Stimulated activated CD4-positive, alpha-beta T cell treated with anti-CD3 and anti-CD28 coated beads, Interleukin-12 subunit alpha, Interleukin-12 subunit beta, amount 100 ng/mL, for 48 hours (primary cell): ENCODE measurements at places on chromosomes 3 and 15.

DNA sequence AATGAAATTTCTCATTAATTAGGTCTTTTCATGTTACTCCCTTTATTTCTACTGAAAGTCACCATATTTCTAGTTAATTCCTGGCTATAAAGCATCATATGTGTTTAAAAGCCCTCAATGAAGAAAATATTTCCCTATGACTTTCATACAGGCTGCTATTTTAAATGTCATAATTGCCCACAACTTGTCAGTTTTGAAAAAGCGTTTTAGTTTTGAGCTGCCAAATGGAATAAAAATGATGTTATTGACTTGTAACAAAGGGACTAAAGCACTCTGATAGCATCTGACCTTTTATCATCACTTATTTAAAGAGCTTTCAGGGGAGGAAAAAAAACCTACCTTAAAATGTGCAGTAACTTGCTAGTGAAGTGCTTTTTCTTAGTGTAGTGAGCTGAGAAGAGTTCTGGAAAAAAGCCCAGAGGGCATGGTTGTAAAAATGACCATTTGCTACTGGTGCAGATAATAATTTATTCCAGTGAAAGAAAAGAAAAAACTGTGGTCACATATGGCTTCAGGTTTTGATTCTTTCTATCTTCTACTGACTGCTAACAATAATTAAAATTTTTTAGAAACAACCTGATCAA is 877.2 kb downstream of the CADM2 start:
- no peak for DNase-seq

DNA sequence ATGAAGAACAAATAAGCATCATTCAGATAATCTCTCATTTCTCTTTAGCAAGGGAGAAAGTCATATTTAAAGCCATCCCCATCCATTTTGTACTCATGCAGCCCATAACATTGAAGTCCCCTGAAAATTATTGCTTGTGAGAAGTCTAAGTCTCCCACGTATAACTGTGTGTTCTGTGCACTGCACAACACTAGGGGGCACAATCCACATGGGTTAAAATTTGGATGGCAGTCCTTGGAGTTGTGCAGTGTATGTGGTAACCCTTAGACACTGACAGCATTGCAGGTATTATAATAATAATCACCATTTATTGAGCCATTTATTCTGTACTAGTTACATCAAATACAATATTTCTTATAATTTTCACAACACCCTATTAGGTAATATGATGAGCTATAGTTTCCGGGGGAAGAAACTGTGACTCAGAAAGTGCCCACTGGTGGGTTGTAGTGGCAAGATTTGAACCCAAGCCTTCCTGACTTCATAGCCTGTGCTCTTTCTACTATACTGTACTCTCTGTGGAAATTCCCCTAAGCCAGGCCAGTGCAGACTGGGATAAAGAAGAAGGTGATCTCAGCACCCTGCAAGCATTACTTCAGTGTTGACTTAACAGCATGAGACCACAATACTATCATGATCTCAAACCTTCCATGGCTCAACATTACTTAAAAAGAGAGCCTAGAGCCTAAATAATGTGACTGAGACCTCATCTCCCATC is 15.7 kb downstream of the KCNAB1 start:
- no peak for DNase-seq

- DNase-seq = no peak
Observed at GRCh38 chr3:126266291-126266840, 86.0 kb upstream of the ALDH1L1 start.

DNA sequence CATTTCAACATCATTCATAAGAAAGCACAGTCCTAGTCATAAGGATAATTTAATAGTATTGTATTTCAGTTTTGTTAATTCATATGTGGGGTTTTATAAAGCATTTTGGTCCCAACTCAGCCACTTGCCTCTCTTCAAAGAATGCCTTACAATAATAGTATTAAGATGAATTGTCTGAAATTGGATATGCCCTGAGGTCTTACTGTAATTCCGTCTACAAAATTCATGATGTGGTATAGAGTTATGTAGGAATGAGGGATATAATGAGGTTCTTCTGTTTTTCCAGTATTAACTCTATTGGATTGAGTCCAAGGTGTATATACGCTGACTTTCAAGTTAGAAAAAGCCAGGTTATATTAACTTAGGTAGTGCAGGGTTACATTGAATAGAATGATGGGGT is 177.0 kb downstream of the GOLIM4 start:
- DNase-seq = no peak

DNA sequence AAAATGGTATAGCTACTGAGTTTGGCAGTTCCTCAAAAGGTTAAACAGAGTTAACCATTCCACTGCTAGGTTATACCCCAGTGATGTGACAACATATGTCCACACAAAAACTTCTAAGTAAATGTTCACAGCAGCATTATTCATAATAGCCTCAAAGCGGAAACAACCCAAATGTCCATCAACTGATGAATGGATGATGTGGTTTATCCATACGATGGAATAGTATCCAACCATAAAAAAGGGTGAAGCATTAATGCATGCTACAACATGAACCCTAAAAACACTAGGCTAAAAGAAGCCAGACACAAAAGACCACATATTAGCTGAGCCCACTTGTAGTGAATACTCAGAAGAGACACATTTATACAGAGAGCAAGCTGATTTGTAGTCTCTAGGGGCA is 9.0 kb downstream of the XXYLT1 start:
- DNase-seq = no peak

GRCh38 chr15:22888120-22888859 is 49.8 kb downstream of the NIPA2 start:
- DNase-seq = no peak

DNA sequence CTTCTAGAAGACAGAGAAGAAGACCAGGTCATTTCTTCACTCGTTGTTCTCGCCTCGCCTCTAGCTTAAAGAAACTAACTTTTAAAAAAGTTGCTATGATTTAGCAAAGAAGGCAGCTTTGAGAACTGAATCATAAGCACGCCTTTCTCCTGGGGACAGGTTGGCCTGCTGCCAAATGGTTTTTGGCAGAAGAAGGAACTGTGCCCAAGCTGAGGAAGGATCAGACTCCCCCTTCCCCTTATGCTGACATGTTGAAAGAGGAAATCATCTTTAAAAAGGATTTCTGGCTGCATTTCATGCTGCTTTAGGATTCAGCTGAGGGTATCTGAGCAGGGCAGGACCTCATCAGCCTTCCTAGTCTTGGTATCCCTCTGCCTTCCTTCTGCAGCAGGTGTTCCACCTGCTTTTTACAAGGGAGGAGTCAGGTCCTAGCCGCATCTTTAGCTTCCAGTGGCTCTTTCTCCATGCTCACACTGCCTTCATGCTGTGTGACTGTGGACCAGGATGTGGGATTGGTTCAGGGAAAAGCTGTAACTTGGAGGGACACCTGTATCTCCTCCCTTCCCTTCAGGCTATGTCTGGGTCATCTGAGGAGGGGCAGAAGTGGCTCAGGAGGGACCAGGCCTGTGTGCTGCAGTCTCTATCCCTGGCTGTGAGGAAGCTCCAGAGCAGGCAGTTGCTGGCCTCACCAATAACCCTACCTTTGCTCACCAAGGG is 34.1 kb upstream of the HACD2 start:
- DNase-seq = no peak

DNA sequence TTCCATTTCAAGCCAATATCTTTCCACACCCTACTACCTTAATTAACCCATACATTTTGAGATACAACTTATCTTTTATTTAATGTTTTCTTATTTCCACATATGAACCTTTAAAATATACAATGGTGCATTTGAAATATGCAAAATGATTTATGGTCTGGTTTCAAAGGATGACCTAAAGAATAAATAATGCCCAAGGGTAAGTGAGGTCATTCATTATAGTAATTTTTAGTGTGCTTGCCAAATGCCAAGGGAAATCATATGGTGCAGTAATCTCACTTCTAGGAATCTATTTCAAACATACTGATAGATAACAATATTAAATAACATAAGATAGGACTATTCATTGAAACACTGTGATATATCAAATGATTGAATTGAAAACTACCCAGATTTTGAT is 1055.4 kb downstream of the AGBL1 start:
- DNase-seq = no peak

DNA sequence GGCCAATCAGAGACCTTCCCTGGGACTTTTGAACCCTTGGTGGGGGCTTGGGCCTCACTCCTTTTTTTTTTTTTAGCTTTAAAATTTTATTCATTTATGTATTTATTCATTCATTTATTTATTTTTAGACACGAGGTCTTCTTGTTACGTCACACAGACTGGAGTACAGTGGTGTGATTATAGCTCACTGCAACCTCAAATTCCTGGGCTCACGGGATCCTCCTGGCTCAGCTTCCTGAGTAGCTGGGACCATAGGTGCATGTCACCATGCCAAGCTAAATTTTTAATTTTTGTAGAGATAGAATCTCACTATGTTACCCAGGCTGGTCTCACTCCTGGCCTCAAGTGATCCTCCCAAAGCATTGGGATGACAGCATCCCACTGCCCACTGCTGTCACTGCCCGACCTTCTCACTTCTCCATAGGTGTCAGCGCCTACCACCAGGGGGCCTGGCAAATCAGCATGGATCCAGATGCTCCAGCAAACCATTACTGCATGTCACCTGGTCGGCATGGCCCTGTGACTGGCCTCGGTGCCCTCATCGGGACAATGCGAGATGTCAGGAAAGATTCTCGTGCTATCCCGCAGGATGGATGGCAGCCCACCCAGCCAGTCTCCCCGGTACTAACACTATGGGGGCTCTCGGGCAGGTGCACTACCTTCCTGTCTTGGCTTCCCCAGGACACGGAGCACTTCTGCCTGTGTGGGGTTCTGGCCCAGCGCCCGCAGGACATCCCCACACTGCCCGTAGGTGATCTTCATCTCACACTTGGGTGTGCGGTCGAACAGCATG is 3.0 kb downstream of the MYL3 start:
- no peak for DNase-seq

- DNase-seq = no peak
Observed at GRCh38 chr3:72380711-72381493, 467.3 kb downstream of the SHQ1 start.

GRCh38 chr3:120597445-120598049 is 1.4 kb downstream of the NDUFB4 start:
- DNase-seq = no peak
